ENCODE measurements at places on chromosomes 2 and 18.

DNA sequence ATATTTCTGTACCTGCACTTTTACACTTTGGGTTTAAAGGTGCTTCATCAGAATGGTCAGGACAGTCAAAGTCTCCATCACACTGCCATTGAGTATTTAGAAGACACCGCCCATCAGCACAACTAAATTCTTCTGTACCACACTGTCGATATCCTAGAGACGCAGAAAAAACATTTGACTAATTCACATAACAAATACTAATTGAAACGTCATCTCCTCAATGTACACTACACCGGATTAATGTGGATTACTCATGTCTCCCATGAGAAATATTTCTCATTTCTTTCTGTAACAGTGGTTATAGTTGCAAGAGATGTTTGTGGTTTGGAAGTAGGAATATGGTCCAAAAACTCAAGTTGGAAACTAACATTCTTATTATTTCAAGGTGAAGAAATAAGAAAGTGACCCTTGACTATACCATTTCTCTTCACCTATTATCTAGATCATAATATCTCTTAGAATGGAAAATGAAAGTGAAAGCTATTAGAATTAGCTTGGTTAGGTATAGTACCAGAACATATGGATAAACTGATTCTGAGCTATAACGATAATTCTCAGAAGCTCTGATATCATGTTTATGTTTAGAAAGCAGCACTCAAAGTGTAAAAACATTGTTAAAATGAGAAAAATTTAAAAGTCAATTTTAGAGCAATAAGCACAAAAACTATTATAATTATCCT lies 1627.7 kb downstream of the LRP1B start:
- DNase-seq: no peak

GRCh38 chr2:28979576-28980366 lies 1.3 kb upstream of the TOGARAM2 start:
- DNase-seq: no peak

- no peak for DNase-seq
Measured at GRCh38 chr2:66478299-66478698, 43.4 kb downstream of the MEIS1 start.

GRCh38 chr2:126399001-126399400 lies 257.0 kb upstream of the GYPC start:
- DNase-seq: no peak

- DNase-seq: no peak
Measured at GRCh38 chr2:188596054-188596453, 304.4 kb downstream of the GULP1 start.

DNA sequence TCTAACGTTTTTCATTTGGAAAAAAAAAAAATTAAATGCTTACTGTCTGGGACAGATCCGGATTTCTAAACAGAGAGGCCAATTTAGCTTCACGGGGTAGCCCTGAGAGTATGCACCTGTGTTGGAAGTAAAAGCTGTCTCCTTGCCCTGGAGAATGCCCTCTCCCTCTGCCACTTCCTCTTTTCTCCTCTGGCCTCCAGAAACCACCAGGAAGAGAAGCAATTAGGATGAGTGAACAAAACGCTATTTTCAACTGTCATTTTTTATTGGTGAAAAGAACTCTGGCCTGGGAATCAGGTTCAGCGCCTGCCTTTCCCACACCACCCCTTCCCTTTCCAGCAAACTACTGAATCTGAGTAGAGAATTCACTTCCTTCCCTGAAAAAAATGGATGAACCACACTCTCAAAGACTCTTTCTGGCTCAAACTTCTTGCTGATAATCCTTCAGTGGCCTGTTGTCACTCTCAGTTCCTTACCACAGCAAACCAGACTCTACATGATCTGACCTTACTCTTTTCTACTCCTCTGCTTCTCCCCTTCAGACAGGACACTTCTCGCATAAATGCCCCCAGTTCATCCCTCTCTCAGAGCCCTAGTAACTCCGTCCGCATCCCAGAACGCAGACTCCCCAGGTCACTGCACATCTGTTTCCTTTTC lies 29.8 kb downstream of the KLF7 start:
- DNase-seq: no peak

- DNase-seq: no peak
Measured at GRCh38 chr2:28270456-28271152, 122.1 kb upstream of the FOSL2 start.

GRCh38 chr2:69781321-69782248 lies 39.7 kb downstream of the ANXA4 start:
- DNase-seq: no peak

DNA sequence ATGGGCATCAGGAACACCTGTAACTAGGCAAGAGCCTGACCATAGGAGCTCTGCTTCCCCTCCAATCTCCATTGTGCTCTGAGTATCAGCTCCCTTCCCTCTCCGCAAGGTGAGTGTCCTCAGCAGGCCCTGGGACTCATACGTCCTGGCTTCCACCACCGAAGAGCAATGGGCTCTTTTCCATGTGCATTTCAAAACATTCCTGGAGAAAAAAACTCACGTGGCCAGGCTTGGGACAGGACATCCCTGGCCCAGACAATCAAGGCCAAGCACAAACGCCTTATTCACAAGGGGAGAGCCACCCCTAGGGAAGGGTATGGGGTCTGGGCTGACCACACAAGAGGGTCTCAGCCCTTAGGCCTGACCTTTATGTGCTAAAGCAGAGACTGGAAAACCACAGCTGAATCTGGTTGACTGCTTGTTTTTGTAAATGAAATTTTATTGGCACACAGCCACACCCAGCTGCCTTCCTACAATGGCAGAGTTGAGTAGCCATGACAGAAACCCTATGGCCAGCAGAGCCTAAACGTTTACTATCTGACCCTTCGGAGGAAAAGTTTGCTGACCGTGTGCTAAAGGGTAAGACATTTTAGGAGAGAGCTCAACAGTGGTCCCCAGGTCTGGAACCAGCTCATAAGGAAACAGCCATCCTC lies 175.7 kb upstream of the ARL4C start:
- DNase-seq: no peak

- DNase-seq: no peak
Measured at GRCh38 chr2:60260639-60261296, 292.7 kb downstream of the BCL11A start.

DNA sequence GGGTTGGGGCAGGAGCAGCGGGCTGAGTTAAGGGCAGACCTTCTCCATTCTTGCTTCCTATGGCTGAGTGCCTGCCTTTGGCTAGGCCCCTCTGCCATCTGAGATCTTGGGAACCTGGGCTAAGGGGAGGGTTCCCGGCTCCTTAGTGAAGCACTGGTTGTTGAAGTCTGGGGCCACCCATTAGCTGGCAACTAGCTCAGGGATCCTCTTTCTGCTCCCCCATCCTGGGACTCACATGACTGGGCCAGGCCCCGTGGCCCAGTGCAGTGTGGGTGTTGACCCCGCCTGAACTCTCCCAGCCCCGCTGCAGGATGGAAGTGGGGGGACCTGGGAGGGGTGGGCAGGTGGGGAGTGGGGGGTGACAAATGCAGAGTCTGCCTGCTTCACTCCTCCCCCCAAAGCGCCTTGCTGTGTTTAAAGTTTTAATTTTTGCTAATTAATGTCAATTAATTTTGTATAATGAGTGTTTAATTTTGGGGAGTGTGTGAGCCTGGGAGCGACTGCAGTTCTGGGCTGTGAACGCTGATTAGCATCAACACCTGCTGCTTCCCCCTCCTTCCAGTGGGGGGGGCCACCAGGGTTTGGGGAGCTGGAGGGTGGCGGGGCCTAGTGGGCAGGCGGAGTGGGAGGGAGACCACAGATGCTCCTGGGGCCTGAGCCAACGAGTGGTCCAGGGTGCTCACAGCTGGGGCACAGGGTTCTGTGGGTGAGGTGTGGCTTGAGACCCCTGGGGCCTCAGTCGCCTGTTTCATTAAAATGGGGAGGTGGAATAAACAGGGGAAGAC lies 55.2 kb downstream of the EMX1 start:
- DNase-seq: no peak

DNA sequence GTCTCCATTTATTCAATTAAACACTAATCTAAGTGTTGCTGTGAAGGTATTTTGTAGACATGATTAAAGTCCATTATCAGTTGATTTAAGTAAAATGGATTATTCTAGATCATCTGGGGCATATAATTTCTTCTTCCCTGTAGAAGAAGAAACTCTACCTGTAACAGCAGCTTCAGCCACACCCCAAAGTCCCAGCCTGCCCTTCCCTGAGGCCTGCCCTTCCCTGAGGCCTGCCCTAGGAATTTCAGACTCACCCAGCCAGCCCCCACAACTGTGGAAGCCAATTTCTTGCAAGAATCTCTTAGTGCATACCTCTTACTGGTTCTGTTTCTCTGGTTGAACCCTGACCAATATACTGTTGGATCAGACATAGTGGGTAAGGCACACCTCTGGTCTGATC lies 13.4 kb upstream of the LAPTM4A start:
- no peak for DNase-seq

GRCh38 chr2:129302106-129302505 lies 677.4 kb upstream of the RAB6C start:
- no peak for DNase-seq

Measured in naive thymus-derived CD8-positive, alpha-beta T cell (primary cell).